ENCODE measurements at places on chromosomes 4 and X.

- no peak for DNase-seq
Measured at GRCh38 chr4:144411119-144411518, 234.8 kb upstream of the HHIP start.

DNA sequence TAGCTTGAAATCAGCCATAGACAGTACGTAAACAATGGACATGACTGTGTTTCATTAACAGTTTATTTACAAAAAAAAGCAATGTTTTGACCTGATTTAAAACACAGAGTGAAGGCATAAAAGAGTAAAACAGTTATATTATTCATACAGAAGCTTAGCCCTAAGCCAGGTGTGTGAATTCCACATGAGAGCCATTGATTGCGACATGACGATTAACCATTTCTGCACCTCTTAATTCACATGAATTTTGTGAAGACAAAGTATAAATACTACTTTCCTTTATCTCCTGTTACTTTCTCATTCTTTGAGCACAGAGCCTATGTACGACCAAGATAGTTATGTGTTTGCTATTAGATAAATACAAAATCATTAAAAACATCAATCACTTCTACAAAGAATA lies 55.0 kb upstream of the MAGEB18 start:
- DNase-seq: no peak

- DNase-seq: no peak
Measured at GRCh38 chr4:120841580-120841979, 80.9 kb downstream of the PRDM5 start.

GRCh38 chr4:76708971-76709771 lies 188.8 kb downstream of the SOWAHB start:
- DNase-seq: no peak

GRCh38 chr4:103457566-103457965 lies 259.4 kb upstream of the CENPE start:
- no peak for DNase-seq

DNA sequence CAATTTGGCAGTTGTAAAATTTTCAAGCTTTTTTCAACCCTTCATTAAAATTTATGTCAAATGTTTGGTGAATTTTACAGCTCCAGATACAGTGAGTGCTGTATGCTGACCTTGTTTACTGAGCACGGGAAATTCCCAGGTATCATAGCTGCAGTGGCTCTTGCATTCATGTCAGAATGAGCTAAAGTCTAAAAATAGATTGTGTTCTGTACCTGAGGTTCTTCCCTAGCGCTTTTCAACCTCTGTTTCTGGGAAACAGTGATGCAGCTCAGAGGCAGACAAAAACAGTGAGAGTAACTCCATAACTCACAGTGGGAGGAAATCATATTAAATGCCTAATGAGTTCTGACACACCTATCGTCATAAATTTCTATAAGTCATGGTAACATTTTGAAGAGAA lies 393.8 kb upstream of the GNPDA2 start:
- no peak for DNase-seq

- no peak for DNase-seq
Measured at GRCh38 chrX:108165383-108166111, 74.0 kb downstream of the ATG4A start.

DNA sequence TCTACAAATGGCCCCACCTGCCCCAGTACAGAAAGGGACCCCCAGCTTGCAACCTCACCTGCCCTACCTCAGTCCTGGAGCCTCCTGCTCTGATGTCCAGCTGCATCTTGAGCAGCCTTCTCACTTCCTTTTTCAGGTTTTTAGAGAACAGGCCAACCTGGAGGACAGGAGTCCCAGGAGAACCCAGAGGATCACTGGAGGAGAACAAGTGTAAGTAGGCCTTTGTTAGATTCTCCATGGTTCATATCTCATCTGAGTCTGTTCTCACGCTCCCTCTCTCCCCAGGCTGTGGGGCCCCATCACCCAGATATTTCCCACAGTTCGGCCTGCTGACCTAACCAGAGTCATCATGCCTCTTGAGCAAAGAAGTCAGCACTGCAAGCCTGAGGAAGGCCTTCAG lies 3.6 kb downstream of the MAGEA11 start:
- no peak for DNase-seq

DNA sequence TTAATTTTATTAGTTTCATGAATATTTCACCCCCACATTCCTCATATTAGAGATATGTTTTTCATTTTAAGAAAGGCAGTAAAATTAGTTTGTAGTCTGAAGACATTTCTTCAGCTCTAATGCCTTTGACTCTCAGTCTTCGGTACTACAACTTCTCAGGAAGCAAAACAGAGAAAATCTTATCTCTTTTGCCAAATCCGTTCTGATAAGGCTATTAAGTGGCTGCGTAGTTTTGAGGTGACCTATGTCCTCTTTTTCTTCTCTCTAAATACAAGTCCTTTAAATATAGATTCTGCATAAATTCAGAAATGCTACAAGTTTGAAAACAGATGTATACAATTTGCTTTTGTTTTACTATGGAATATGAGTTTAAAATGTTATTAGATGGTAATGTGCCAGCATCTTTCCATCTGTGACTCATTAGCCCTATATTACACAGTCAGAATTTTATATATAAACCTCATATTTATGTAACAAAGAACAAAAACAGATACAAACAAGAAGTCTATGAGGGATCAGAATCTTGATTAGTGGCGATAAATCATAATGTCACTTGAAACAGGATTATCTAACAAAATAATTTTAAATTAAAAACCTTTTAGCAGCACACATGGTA lies 181.2 kb upstream of the ETNPPL start:
- DNase-seq: no peak

GRCh38 chr4:9758641-9759317 lies 22.7 kb upstream of the DRD5 start:
- no peak for DNase-seq

DNA sequence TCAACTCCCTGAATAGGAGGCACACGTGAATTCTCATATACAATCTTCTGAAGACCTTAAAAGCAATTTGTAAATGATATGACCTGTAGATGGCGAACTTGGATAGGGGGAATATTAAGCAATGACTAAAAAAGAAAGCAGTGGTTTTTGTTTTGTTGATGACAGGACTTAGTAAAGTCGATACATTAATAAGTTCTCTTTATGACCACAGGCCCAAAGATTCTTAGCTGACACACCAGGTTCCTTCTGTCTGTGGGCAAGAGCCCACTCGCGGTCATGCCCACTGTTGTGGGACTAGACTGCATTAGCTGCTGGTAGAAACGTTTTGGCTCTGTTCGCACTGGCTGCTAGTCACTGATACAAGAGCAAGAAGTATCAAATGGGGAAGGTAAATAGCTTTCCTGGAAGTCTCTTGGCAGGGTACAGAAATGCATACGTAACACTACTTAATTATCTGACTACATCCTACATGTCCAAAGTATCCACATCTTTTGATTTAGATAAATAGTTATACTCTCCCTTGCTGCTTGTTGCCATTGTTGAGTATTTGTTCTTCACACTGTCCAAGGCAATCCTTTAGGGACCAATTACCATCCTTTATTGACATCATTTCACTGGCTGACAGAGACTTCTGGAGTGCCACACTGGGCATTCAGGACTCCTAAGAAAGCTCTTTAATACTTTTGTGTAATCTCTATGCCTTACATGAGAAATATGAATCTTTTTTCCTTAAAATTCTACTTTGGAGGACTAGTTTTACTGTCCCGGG lies 31.0 kb downstream of the ALPK1 start:
- DNase-seq: peak; percentile 58

- DNase-seq: no peak
Measured at GRCh38 chrX:75155447-75155826, 646 bp downstream of the ABCB7 start.

- no peak for DNase-seq
Measured at GRCh38 chrX:13759152-13759718, 24.7 kb downstream of the OFD1 start.

DNA sequence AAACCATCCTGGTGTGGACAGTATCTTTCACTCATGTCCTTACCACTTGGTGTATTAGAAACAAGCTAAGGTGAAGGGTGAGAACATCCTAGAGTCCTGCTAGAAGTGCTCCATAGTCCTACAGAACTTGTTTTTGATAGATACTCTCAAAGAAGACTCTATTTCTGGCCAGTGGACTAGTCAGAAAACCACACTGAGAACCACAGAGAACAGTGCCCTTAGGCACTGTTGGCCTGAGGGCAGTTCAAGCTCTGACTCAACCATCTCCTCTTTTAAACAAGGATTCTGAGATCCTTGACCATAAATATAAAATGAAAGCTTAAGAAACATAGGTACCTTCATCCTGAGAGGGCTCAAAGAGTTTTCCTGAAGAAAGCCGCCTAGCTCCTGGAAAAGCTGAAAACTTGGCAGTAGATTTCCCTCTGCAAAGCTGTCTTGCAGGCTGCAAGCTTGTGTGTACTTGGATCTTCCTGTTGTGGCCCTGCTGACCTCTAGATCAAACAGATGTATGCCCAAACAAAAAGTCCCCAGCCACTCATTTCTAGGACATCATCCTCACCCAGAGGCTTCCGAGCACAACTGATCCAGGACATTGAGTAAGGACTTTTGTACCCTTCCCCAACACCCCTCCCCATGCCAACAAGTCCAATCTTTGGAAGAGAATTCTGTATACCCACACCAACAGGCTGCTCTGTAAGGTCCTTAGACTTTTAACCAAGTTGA lies 111.6 kb upstream of the CXCL13 start:
- no peak for DNase-seq

GRCh38 chr4:153623491-153623890 lies 60.6 kb upstream of the TLR2 start:
- DNase-seq: no peak

DNA sequence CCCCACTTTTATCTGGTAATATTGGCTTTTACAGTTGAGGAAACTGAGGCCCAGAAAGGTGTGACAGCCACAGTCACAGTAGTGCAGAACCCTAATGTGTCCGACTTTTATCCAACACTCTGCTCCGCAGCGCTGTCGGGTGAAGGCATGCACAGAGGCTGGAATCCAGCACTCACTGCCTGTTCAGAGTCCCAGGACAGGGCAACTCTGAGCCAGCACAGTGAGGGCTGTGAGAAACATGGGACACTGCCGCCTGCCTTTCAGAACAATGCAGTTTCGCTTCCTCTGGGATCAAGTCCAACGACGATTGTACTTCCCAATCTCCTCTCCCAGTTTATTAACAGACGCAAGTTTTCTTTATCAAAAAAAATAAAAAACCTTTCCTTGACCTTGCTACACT lies 41.9 kb upstream of the PDGFRA start:
- DNase-seq: no peak

- DNase-seq: no peak
Measured at GRCh38 chr4:168924667-168925066, 85.4 kb downstream of the CBR4 start.

DNA sequence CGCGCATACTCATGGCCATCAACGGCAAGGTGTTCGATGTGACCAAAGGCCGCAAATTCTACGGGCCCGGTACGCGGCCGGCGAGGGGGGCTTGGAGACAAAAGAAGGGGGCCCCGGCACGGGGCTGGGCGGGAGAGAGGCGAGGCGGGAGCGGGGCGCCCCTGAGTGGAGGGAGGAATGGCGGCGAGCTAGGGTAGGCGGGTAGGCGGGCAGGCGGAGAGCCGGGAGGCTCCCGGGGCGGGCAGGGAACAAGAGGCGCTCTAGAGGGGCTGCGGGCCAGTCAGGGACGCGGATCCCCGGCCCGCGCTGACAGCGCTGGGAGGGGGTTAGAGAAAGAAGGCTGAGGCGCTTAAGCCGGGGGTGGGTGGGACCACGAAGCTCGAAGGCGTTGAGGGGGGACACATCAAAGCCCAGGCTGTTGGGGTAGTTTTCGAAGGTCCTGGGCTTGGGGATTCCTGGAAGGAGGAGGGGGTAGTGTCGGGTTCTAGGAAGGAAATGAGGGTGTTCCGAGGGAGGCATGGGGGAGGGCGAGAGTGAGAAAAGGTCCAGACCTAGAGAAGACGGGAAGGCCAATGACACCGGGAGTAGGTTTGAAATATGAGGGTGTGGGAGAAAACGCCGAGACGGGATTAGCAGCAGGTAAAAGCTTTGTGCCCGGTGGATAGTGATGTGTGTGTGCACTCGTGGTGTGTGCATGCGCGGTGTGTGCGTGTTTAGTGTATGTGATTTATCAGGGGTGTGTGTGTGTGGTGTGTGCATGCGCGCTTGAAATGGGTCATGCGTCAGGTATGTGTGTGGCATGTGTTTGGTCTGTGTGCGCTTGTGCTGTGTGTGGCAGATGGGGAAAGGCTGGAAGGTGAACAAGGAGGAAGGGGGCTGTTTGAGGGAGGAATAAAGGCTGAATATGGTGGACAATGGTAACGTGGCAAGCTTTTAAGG lies 807 bp downstream of the PGRMC1 start:
- peak; percentile 18 for DNase-seq

GRCh38 chr4:1367230-1367935 lies 20.4 kb downstream of the UVSSA start:
- DNase-seq: no peak

- DNase-seq: no peak
Measured at GRCh38 chrX:149511081-149511480, 6.0 kb upstream of the IDS start.

DNA sequence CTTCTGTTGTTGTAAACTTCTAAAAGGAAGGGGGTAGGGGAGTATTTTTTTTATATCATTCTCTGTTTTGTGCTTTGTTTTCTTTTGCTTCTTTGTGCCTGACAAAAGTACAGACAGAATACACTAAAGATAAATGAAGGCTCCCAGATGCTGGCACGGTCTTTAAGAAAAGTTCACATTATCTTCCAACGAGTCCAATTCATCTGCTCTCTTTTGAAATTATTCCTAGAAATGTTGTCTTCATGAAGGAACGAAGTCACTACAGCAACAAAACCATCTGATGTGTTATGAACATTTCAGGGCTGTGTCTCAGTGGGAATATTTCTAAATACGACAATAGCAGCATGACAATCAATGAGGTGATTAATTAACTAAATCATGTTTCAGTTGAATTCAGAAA lies 813.8 kb upstream of the HTR2C start:
- no peak for DNase-seq

- DNase-seq: peak; percentile 12
Measured at GRCh38 chrX:136754651-136755050, 26.1 kb downstream of the ARHGEF6 start.

GRCh38 chr4:143184217-143184502 lies 557 bp upstream of the USP38 start:
- no peak for DNase-seq

- DNase-seq: no peak
Measured at GRCh38 chrX:153538424-153538823, 21.0 kb downstream of the ATP2B3 start.

GRCh38 chr4:139602776-139603360 lies 46.8 kb upstream of the SETD7 start:
- DNase-seq: no peak

DNA sequence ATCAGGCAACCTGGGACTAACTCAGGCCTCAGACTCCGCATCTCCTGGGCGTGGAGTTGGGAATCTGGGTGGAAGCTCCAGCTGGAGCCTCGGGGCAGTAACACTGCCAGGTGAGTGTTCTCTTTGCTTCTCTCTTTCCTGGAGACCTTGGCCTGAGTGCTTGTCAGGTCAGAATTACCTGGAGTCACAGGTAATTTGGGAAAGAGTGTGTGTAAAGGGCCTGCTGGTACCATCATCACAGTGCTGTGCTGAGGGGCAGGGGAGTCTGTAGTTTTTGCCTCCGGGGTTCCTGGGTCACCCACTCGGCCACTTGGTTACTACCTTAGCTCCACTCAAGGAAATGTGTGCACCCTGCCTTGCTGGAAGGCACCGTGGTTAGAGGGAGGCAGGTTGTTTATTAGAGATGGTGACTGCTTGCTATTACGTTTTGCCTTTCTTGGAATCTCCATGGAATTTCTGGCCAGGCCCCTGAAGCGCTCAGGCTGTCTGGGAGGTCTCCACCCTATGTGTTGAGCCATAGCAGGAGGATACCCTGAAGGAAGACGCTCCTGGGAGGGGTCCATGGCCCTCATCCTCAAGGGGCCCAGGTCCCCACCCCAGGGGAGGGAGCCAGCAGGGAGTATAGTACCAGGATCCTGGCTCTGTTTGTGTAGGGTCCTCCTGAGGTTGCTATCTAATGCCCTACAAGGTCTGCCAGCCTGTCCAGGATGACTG lies 2.9 kb downstream of the GPR78 start:
- no peak for DNase-seq
